Dermis blood vessel endothelial cell (primary cell): ENCODE measurements at places on chromosomes 12 and 14.
A peak's percentile ranks its signal among the peaks of the same experiment; 100 is the strongest.

- no peak for DNase-seq
These were observed 173.8 kb upstream of the RGS6 start for GRCh38 chr14:71758229-71758951.

- DNase-seq, result no peak
These were observed 99.2 kb upstream of the TBX3 start for GRCh38 chr12:114783089-114783618.

GRCh38 chr12:76568888-76569551 lies 9.4 kb upstream of the OSBPL8 start:
- DNase-seq, result no peak

DNA sequence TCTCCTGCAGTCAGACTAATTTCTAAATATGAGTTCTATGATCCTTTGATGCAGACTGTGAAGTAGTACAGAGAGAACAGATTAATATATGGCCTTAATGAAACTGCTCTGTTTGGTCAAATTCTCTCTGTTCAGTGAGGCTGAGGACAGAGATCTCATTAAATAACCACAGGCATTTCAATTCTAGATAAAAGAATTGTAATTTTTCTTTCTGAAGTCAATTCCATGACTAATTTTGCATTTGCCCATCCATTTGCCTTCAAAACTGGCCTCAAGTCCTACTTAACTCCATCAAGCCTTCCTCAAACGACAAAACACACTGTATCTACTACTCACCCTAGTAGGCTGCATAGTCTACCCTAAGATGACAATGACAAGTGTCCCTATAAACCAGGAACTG lies 67.1 kb downstream of the DUSP16 start:
- no peak for DNase-seq

DNA sequence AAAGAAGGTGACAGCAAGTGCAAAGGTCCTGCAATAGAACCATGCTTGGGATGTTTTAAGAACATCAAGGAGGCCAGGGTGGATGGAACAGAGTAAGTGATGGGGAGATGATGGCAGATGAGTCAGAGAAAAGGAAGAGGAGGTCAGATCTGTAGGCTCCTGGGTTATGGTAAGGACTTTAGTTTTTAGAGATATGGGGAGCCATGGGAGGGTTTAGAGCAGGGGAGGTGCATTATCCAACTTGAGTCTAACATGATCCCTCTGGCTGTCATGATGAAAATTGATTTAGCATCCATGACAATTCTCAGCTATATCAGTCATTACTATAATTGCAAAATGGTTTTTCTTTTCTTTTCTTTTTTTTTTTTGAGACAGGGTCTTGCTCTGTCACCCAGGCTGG lies 7.3 kb upstream of the PLBD2 start:
- no peak for DNase-seq

- DNase-seq, result no peak
These were observed 364.7 kb downstream of the BCAT1 start for GRCh38 chr12:24584032-24584675.

DNA sequence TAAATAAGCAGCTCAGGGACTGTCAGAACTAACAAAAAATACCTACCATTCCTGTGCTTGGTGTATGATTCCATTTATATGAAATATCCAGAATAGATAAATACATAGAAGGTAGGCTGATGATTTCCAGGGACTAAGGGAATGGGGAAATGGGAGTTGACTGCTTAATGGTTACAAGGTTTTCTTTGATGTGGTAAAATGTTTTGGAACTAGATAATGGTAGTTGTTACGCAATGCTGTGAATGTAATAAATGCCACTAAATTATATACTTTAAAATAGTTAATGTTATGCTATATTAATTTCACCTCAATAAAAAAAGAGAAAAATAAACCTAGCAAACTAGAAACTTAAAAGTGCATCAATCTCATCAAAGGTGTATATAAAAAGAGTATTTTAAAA lies 41.1 kb downstream of the CEP83 start:
- no peak for DNase-seq

GRCh38 chr14:76514213-76514998 lies 138.5 kb downstream of the ESRRB start:
- peak; percentile 48 for DNase-seq

DNA sequence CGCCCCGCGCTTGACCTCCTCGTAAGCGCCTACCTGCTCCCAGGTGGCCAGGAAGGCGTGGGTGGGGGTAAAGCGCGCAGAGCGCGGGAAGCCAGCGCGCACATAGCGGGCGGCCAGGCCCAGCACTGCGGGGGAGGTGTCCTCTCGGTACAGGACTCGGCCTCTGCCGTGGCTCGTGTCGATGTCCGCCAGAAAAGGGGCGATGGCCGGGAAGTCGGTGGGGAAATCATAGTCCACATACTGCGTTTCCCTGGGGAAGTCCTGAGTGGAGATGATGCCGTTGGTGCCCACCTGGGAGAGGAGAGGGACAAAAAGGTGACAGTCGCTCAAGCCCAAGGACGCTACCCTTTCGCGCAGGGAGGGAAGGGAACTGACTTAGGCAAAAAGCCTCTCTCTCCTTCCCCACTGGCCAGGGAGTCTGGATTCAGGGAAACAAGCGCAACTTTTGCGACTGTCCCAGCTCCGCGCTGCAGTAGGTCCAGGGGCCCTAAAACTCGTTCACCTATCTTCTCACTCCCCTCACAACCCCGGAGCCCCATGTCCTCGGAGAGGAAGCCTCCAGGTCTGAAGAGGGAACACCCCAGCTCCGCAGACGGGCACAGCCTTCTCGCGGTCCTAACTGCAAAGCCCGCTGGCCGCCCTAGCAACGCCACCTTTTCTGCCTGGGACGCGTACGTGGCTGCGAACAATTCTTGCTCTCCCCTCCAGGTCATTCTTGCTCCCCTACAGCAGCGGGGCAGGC lies 815 bp downstream of the NID2 start:
- DNase-seq, result peak; percentile 57

- DNase-seq, result peak; percentile 54
These were observed 44.3 kb downstream of the SCYL2 start for GRCh38 chr12:100311317-100311716.

GRCh38 chr14:51834240-51834639 lies 26.2 kb upstream of the GNG2 start:
- no peak for DNase-seq

- peak; percentile 62 for DNase-seq
These were observed 268 bp downstream of the NDUFB1 start for GRCh38 chr14:92121207-92121669.
